ENCODE measurements at places on chromosomes 3 and 15. TPM values are rescaled to one million over a fixed set of nuclear protein-coding genes. Genes with fewer than 3 reads are reported as not detected.

- DNase-seq: no peak
Measured at GRCh38 chr3:107916171-107916570, 174.7 kb downstream of the CD47 start.

DNA sequence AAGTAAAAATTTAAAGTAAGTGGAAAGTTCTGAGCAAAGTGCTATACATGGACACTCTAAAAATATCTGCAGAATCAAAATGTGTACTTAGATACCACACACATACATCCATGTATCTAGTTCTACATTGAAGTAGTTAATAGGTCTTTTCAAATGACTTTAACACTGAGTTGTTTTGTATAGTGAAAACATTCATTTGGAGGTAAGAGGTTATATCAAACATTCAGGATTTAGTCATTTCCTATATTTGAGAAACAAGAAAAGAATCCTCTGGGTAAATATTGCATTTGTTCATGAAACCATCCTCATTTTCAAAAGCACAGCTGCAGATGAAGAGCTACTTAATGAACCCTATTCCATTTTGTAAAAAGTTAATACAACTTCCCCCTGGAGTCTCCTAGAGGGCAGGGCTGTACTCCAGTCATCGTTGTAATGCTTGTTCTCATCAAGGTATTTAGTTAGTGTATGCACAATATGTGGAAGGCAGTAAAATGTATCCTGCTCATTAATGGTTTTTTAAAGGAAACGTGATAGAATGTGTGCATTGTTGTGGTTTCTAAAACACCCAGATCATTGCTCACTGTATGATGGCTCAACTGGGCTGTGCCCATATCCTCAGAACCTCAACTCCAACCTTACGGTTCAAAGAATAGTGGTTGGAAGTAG, 26.2 kb downstream of the ARPP21 start:
- DNase-seq: no peak

- no peak for DNase-seq
Measured at GRCh38 chr3:69178838-69179739, 56.7 kb upstream of the LMOD3 start.

GRCh38 chr3:109355625-109356441, 18.5 kb upstream of the DPPA4 start:
- DNase-seq: no peak

- DNase-seq: no peak
Measured at GRCh38 chr15:95919460-95919859, 411.0 kb upstream of the NR2F2 start.

DNA sequence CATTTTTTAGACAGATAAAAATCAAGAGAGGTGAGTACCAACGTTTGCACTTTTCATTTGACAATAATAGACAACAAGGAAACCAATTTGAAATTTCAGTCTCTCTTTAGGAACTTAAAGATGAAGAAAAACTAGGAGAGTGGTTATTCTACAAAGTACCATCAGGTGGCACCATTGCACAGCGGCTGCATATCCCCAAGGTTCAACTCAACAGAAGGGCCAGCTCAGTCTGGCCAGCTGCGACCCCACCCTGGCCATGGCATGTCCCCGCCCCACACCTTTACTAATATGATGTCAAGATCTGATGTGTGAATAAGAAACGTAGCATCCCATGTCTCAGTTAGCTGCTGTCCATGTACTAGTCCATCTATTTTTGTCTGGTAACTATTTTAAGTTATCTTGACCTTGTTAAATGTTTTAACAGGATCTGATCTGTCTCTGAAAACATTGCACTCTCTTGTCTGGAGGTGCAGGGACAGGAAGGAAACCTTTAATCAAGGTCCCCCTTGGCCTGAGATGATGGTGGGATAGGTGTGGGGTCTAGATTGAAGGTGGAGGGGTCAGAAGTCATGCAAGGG, 35.5 kb upstream of the CGNL1 start:
- DNase-seq: no peak

Gene FGF12
- total RNA-seq: not detected

DNA sequence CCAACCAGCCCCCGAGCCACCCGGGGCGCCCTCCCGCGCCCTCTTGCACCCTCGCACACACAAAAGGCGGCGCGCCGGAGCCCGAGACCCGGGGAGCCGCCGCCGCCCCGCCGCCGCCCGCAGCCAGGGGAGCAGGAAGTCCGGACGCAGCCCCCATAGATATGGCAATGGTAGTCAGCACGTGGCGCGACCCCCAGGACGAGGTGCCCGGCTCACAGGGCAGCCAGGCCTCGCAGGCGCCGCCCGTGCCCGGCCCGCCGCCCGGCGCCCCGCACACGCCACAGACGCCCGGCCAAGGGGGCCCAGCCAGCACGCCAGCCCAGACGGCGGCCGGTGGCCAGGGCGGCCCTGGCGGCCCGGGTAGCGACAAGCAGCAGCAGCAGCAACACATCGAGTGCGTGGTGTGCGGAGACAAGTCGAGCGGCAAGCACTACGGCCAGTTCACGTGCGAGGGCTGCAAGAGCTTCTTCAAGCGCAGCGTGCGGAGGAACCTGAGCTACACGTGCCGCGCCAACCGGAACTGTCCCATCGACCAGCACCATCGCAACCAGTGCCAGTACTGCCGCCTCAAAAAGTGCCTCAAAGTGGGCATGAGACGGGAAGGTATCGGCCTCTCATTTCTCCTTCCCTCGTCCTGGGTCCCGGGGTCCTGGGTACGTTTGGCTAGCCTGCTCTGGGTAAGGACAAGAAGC, 1.6 kb downstream of the NR2F2 start:
- peak; percentile 81 for DNase-seq

Gene LRRC31
- total RNA-seq: not detected

- peak; percentile 81 for DNase-seq
Measured at GRCh38 chr3:125116311-125117080, 60.7 kb upstream of the HEG1 start.

- DNase-seq: no peak
Measured at GRCh38 chr3:58484045-58484721, 7.7 kb upstream of the KCTD6 start.

DNA sequence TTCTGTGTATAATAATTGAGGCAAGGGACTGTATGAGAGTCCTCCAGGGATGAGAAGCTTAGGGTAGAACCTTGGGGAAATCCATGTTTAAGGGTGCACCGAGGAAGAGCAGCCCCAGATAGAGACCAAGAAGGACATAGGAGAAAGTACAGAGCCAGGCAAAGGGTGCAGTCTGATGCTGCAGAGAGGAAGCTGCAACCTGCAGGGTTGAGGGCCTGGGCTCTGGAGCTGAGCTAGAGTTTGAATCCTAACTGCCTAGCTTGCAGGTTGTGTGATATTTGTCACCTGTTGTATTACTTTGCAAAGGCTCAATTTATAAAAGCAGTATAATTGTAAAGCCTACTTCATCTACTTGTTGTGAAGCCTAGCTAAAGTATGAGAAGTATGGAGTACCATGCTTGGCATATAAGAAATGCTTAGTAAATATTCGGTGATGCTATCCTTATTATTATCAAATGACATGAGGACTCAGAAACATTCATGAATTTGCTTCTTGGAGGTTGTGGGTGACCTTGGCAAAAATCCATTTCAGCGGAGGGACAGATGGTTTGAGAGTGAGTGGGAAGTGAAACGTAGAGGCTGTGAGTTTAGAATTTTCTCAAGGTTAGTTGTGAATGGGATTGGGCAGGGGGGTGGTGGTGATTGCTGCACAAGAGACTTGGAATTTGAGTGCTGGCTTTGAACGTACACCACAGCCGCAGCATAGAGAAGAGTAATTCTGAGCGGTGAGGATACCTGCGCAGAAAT, 43.8 kb downstream of the PLCL2 start:
- no peak for DNase-seq

DNA sequence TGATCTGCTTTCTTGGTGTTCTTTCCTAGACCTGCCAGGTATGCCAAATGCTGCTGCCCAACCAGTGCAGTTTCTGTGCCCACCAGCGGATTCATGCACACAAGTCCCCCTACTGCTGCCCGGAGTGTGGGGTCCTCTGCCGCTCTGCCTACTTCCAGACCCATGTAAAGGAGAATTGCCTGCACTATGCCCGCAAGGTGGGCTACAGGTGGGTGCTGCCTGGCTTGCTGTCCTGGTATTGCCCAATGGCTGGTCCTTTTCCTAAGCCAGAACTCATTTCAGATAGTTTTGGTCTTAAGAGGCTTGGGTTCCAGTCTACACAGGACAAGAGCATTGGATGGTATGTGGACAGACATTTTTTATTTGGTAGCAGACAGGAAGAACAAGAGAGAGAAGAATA, 26.5 kb upstream of the ALPK3 start:
- no peak for DNase-seq

DNA sequence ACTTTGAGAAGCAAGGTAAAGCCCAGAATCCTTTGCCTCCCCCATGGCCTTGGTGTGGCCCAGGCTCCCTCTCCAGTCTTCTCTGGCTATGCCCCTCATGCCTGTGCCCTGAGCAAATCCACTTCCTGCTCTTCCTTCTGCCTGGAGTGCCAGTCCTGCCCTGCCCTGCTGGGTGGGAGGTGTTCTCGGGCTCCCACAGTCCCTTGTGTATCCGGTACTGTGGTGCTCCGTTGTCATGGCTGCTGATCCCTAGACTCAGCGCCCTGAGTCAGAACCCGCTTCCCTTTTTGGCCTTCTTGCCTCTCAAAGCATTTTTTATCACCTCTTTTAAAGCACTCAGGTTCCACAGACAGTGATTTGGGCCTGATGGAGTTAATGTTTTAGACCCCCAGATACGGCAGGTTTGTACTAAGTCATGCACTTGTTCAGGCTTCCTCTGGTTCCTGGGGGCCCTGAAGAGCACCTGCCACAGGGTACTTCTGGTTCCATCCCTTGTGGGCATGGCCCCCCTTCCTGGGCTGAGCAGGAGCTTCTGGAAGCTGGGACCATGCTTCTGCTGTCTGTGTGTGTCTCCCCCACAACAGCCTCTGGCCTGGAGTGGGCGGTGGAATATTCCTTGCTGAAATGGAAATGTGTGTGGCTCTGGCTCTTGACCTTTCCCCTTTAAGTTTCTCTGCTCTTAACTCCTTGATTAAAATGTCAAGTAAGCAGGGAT, 29.6 kb upstream of the ADAMTS7 start:
- peak; percentile 96 for DNase-seq

Gene RAB27A
- 7.2 TPM for total RNA-seq

- DNase-seq: peak; percentile 97
Measured at GRCh38 chr3:101676765-101677435, at the start of gene ZBTB11. TSS of gene ZBTB11 (minus strand) at chr3:101677132. CDS start at chr3:101676914, 218 bp downstream.

Gene PP2D1
- total RNA-seq: not detected

Gene WDR93
- 0.36 TPM for total RNA-seq

- no peak for DNase-seq
Measured at GRCh38 chr15:90165157-90165556, 36.0 kb upstream of the SEMA4B start.

DNA sequence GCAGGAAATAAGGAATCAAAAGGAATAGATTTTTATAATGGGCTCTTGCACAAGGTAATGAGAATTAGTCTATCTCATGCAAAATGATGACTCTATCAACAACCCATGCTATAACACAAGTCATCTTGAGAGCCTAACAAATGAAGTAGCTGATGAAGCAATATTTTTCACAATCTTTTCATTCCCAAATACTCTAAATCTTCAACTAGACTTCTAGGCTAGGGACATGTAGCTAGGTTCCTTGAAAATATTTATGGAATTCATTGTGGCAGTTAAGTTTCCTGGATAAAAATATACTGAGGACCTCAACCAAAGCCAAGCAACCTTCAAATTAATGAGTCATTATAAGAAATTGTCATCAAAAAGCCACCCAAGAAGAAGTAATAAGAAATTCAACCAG, 55.4 kb downstream of the DCBLD2 start:
- peak; percentile 70 for DNase-seq

Gene ZNF620
- total RNA-seq: 1.1 TPM

GRCh38 chr3:43612419-43612818, 9.4 kb downstream of the ANO10 start:
- DNase-seq: no peak

DNA sequence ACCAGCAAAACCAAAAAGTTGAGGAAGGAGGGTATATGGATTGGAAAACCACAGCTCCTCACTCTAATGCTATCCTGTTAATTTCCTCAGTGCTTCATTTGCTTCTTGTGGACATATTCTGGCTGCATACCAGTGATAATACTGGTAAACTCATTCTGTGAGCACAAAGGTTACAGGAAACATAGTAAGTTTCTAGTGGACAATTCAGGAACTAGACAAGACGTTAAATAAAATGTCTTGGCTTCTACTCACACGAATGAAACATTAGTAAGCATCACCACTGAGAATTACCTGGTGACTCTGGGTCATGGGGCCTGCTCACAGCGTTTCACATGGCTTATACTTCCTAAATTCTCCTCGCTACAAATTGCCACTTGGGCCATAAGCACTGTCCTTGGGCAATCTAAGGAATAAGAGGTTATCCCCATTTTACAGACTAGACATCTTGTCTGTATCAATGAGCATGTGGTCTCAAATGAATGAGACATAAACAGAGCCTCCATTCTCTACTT, 20.1 kb upstream of the PPIB start:
- no peak for DNase-seq

DNA sequence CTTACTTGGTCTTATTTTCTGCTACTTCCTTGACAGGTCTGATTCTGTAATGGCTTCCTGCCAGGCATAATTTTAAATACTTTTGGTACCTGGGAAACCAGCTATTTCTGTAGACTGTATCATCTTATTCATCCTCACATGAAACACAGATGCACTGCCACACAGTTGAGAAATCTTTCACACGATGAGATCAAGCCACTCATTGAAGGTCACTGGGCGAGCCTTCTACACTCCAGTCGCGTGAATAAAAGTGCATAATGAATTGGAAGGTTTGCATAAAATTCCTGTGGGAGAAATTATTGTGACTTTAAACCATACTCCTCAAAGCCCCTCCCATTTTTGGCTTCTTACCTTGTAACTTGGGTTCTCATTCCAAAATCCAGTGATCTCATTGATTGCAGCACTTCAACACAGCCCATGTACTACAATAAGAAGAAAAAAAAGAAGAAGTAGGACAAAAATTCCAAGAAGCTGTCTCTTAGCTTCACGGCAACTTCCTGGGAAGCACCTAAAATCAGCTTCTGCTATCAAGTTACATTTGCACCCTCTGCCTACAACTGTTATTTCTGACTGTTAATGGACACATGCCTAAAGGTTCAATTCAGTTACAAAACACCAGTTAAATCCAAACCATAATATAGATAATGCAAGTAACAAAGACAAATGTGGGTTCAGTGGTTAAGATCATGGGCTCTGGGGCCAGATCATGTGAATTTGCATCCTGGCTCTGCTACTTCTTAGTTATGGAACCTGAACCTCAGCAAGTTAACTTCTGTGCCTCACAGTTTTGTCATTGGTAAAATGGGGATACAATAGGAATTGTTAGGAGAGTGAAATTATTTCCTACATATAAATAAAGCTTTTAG, 39.0 kb downstream of the SHC4 start:
- DNase-seq: no peak

DNA sequence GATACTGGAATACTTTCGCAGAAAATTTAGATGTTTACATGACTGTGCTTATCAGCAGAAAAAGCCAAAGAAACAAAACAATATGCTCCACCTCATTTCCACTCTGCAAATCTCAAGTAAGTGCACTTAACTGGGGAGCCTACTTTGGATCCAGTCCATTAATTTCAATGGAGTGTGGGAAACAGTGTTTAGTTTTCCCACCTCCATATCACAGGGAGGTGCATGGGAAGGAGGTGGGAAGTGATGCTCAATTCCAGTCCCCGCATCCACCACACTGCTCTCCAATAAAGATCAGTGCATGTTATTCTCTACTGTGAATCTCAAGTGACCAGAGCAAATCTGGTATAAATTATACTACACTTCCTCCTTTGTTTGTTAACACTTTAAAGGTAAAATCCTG, 2.9 kb downstream of the NEDD4 start:
- no peak for DNase-seq

Data from osteoblast (primary cell).